Activated naive CD8-positive, alpha-beta T cell treated with anti-CD3 and anti-CD28 coated beads, Interleukin-2, amount 50 U/mL, for 16 hours (primary cell): ENCODE measurements at places on chromosomes 13 and 19.

DNA sequence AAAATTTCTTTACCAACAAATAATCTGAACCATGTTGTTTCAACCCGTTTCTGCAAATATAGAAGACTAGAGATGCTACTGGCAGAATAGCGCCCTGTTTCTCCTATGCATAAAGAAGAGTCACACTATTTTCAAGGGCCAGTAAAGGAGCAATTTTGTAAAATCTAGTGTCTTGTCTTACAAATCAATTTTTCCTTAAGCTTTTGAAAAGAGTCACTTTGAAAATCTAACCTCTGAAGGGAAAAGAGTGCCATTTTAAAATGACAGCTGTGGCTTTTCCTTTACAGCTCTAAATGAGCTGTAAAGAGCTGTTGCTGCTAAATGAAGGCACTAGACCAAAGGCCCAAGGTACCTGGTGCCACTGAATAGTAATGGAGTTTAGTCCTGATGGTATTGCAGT lies 16.9 kb upstream of the GTF2F2 start:
- DNase-seq, result no peak

DNA sequence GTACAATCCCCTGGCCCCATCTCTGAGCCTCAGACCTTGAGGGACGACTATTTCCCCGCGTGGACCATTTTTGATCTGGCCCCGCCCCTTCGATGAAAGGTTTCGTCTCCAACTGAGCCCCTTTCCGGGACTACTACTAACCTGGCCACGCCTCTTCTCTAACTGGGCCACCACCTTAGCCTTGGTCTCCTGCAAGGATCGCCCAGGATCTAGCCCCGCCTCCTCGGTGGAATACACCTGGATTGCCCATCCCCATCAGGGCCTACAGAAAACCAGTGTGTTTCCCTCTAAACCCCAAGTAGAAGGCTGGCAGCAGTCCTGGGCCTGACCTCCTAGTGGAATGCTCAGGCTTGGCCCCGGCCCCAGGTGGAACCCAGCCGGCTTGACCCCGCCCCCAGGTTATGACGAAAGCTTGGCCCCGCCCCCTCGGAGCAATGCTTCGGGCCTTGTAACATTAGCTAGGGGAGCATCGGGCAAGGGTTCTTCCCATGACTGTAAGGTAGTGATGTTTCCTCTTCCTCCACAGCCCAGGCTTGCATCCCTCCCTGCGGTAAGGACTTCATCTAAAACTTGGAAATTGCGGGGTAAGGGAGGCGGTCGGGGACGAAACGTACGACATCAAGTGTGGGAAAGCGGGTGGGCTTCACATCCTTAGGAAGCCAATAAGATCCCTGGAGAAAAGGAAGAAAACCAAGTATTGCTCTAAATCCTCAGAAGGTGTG lies 9.1 kb downstream of the SPACA6 start:
- no peak for DNase-seq

DNA sequence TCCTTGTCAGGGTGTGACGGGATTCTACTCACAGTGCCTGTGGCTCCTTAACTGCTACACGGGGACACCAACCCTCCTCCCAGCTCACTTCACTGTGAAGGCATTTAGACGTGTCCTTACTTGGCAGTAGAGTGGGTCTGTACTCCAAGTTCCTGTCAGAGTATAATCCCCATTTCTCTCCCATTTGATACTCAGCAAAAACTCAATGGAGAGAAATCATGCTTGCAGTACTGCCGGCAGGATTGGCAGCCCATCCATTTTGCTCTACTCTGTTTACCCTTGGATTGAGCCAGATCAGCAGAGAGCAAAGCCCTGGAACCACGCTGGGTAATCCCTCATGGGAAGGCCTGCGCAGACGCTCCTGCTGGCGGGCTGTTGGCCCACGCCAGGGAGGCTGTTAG lies 28.9 kb downstream of the ARL11 start:
- DNase-seq, result no peak

DNA sequence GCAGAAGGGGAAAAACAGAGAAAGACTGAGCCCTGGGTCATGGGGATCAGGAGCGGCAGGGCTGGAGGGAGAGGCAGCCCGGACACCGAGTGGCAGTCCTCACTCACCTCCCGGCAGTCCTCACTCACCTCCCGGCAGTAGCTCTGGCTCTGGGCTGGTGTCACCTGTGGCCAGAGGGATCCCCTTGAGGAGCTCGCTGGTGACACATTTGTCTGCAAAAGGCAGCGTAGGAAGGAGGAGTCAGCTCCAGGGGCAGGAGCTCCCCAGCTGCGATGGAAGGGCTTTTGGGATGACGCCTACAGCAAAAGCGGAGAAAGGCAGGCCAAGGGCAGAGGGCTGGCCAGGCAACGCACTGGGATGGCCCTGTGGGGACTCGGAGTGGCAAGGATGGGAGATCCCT lies 739 bp downstream of the EIF3G start:
- no peak for DNase-seq

DNA sequence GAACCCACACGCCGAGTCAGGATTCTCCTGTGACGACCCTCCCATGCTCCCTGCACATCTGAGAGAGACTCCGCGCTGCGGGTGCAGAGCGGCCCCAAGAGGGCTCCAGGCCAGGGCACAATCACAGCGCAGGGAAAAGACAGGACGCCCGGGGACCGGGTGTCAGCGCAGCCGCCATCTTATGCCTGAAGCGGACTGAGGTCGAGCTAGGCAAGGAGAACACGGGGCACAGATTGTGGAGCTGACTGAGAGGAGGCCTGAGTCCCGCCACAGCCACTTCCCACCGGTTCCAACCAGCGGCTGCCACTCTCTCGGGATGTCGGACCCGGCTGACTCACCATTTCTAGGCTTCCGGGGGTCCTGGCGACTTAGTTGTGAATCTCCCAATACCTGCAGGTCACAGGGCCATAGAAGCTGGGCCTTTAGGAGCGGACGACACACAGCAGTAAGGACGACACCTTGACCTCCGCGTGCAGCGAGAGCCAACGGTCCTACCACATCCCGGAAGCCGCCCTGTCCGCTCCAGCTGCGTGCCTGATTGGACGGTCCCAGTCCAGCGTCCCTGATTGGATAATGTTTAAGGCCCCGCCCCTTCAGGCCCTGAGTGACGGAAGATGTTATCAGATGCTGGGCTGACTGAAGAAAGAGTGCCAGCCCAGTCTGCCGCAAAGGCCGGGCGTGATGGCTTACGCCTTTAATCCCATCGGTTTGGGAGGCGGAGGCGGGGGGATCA lies at the start of gene ZNF728:
TSS of gene ZNF728 (minus strand) at position 487 of the 733 bp plus-strand sequence. CDS start at position 341, 146 bp downstream.
- DNase-seq, result no peak

GRCh38 chr19:17536955-17537354 lies 18.5 kb upstream of the COLGALT1 start:
- no peak for DNase-seq

GRCh38 chr19:20103091-20103740 lies 25.4 kb downstream of the ZNF90 start:
- DNase-seq, result no peak

GRCh38 chr13:74193391-74193790 lies 59.2 kb upstream of the KLF12 start:
- no peak for DNase-seq

GRCh38 chr19:42281827-42282762 lies 13.0 kb downstream of the CIC start:
- DNase-seq, result no peak
